ENCODE measurements at places on chromosomes 13 and 19.

- DNase-seq, result no peak
These were observed 184.8 kb downstream of the PCDH9 start for GRCh38 chr13:67045357-67045756.

- no peak for DNase-seq
These were observed 694.4 kb upstream of the SLITRK5 start for GRCh38 chr13:86976521-86977324.

GRCh38 chr13:45156565-45157361 lies 36.5 kb downstream of the GTF2F2 start:
- DNase-seq, result no peak

DNA sequence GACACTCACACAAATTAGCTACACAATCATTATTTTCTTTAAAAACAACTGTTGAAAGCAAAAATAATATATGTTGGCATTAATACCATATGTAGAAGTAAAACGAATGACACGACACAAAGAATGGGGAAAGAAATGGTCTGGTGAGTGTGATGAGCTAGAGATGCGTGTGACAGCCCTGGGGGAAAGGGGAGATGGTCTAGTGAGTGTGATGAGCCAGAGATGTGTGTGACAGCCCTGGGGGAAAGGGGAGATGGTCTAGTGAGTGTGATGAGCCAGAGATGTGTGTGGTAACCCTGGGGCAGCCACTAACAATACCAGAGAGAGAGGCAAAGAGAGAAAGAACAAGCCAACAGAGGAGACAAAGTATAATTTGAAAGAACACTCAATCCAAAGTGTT lies 22.3 kb upstream of the LAMP1 start:
- no peak for DNase-seq

DNA sequence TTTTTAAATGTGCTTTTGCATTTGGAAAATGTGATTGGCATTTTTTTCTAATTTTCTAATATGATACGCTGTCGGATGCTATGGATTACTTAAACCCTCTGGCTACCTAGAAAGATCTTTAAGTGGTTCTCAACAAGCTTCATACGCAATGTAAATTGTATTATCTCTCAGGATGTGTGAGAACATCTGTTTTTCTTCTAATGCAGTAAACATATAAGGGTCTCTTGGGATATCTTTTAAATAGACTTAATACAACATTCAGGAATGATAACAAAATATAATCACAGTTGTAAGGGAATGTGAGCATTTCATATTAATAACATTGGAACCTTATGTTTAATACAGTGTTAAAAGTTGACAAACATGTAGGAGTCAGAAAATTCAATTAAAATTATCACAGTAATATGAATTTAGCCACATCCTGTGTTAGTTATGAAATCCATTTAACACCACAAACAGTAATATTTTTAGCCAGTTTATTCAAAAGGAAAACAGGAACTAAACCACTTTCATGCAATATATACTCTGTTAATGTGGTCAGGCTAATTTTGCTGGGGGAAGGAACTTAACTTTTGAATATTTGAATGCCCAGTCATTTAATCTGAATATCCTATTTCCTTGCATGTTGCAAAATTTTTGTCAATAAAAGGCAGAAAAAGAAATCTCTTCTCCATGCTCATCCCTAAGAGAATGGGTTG lies 15.0 kb upstream of the ALOX5AP start:
- no peak for DNase-seq

GRCh38 chr13:98520674-98521449 lies 56.0 kb downstream of the STK24 start:
- no peak for DNase-seq

- no peak for DNase-seq
These were observed 1224.2 kb downstream of the SLITRK5 start for GRCh38 chr13:88895261-88895941.

GRCh38 chr13:94590744-94591143 lies 5.2 kb downstream of the TGDS start:
- no peak for DNase-seq

GRCh38 chr13:78241278-78241919 lies 322.8 kb upstream of the EDNRB start:
- no peak for DNase-seq

GRCh38 chr13:54859827-54860226 lies 1831.2 kb downstream of the OLFM4 start:
- no peak for DNase-seq

DNA sequence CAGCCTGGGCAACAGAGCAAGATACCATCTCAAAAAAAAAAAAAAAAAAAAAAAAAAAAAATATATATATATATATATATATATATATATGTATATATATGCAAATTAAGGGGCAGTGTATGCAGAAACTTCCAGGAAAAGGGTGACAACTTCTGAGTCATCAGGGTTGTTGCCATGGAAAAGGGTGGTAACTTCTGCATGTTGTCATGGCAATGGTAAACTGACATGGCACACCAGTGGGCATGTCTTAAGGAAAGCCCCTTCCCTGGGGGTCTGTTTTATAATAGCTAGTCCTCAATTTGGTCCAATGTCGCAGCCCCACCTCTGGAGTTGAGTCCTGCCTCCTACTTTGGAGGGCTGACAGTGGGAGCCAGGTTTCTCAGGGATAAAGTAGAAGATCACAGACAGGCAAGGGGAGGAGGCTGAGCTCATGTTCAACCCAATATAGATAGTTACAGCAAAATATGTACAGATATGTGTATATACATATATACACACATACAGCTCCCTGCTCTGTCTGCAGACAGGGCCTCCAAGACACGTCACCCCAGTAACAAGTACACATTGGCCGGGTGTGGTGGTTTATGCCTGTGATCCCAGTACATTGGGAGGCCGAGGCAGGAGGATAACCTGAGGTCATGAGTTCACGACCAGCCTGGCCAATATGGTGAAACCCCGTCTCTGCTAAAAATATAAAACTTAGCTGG lies 7.2 kb upstream of the FCHO1 start:
- DNase-seq, result no peak

- no peak for DNase-seq
These were observed 325.0 kb downstream of the DNAJC15 start for GRCh38 chr13:43348397-43348796.

- no peak for DNase-seq
These were observed 4.3 kb downstream of the RUVBL2 start for GRCh38 chr19:48997972-48998371.

- DNase-seq, result no peak
These were observed 98.5 kb upstream of the PABPC3 start for GRCh38 chr13:24997367-24997967.

GRCh38 chr13:110872768-110873638 lies 41.9 kb downstream of the ANKRD10 start:
- DNase-seq, result no peak

DNA sequence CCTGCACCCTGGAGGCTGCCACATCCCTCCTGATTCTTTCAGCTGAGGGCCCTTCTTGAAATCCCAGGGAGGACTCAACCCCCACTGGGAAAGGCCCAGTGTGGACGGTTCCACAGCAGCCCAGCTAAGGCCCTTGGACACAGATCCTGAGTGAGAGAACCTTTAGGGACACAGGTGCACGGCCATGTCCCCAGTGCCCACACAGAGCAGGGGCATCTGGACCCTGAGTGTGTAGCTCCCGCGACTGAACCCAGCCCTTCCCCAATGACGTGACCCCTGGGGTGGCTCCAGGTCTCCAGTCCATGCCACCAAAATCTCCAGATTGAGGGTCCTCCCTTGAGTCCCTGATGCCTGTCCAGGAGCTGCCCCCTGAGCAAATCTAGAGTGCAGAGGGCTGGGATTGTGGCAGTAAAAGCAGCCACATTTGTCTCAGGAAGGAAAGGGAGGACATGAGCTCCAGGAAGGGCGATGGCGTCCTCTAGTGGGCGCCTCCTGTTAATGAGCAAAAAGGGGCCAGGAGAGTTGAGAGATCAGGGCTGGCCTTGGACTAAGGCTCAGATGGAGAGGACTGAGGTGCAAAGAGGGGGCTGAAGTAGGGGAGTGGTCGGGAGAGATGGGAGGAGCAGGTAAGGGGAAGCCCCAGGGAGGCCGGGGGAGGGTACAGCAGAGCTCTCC lies 6.9 kb upstream of the CEACAM5 start:
- no peak for DNase-seq

DNA sequence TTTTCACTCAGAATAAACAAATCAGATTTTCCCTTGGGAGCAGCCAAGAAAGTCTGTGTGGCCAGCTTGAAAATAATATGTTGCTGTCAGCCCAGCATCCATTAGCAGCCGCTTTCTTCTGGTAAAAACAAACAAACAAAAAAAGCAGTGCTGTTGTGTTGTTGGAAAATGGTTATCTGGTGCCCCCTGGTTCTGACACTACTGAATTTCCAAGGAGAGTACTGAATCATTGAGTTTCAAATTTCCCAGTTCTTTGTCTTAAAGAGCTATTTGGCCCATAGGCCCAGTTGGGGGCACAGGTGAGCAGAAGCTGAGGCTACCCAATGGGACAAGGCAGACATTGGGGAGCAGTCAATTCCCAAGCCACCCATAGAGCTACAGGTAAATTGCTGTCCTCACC lies 995.9 kb downstream of the UQCRFS1 start:
- DNase-seq, result no peak

- DNase-seq, result no peak
These were observed 970.5 kb downstream of the UQCRFS1 start for GRCh38 chr19:28242317-28242927.

GRCh38 chr19:40592170-40592569 lies 9.0 kb upstream of the LTBP4 start:
- no peak for DNase-seq

DNA sequence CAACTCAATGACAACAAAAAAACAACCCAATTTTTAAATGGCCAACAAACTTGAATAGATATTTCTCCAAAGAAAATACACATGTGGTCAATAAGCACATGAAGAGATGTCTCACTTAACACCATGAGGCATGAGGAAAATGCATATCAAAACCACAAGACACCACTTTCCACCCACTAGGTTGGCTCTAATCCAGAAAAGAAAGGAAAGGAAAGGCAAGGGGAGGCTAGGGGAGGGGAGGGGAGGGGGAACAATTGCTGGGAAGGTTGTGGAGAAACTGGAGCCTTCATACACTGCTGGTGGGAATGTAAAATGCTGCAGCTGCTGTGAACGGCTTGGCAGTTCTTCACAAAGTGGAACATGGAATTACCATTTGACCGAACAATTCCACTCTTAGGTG lies 854.3 kb downstream of the UQCRFS1 start:
- no peak for DNase-seq

- no peak for DNase-seq
These were observed 676 bp downstream of the BRCA2 start for GRCh38 chr13:32316028-32316339.

GRCh38 chr19:17966129-17966483 lies 801 bp upstream of the KCNN1 start:
- DNase-seq, result no peak

DNA sequence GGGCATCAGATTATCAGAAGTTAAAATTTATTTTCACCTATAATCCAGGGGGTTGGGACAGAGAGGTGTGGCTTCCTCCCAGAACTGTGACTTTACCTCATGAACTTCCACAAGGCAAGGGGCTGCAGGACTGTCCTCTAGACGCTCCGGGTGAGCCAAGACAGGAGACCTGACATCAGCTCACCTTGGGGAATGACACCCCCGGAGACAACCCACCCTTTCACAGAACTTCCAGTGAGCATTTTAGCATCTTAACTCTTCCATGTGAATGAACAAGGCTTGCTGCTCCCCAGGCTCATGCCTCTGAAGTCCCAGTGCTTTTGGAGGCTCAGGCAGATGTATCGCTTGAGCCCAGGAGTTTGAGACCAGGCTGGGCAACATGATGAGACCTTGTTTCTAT lies 29.4 kb upstream of the TFDP1 start:
- no peak for DNase-seq

- DNase-seq, result no peak
These were observed 5.7 kb downstream of the DNAJB1 start for GRCh38 chr19:14512406-14512961.

GRCh38 chr13:101596803-101597202 lies 144.3 kb downstream of the ITGBL1 start:
- DNase-seq, result no peak

- DNase-seq, result no peak
These were observed 543.0 kb downstream of the IRS2 start for GRCh38 chr13:109243311-109243951.

DNA sequence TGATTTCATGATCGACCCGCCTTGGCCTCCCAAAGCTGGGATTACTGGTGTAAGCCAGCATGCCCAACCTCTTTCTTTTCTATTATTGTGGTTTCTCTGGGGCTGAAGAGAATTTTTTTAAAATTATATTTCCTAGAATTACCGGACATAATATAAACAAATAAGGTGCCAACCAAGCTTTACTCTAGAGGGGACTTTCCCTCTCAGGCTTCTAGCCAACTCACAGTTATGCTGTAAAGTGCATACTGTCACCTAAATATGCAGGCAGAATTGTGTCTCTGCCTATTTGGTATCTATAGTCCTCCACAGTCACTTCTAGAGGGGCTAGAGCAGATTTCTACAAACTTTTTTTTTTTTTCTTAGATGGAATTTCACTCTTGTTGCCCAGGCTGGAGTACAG lies 41.6 kb upstream of the ZNF681 start:
- DNase-seq, result no peak

DNA sequence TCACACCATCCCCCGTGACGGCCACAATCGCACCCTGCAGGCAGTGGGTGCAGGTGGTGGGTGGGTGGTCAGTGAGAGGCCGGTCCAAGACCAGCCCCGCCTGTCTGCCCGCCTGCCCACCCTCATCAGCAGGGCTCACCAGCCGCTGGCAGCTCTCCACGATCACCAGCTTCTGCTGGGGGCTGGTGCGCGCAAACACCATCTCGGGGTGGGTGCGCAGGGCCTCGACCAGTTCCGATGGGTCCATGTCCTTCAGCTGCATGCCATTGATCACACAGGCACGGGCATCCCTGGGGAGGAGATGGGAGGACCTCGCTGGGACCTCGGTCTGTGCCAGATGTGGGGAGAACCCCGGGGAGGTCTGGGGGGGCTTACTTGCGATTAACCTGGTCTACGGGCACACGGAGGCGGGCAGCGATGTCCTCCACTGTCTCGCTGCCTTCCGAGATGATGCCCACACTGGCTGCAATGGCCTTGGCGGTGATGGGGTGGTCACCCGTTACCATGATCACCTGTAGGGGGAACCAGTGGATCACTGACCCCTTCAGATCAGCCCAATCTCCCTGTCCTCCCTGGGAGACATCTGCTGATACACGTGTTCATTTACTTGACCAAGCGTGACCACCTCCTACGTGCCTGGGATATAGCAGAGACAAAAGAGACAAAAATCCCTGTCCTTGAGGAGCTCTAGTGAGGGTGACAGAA lies 8.0 kb downstream of the ATP4A start:
- DNase-seq, result no peak

- DNase-seq, result no peak
These were observed 6.1 kb downstream of the CLEC4G start for GRCh38 chr19:7725791-7726190.

GRCh38 chr13:111007209-111007608 lies 92.3 kb upstream of the ANKRD10 start:
- DNase-seq, result no peak

DNA sequence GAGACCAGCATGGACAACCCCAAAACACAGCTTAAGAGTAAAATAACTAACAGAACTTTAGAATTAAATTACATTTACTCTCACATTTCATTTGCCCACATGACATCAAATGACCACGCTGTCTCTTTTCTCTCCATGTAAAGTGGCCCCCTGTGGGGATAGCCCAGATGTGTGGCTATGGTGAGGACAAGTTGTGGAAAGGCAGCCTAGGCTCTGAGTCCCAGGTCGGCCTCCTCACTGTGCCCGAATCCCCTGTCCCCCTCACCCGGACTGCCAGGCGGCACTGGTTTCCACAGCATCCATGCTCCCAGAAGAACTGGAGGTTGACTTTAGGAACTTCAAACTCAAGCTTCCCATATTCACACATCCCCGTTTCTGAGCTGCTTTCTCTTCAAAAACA lies 111.8 kb upstream of the UQCRFS1 start:
- DNase-seq, result no peak

Data from cortex of kidney (tissue), 1 donor.